Sigmoid colon (tissue), 7 donors: ENCODE measurements at places on chromosomes 3 and 15. TPM values are rescaled to one million over a fixed set of nuclear protein-coding genes. Genes with fewer than 3 reads are reported as not detected.

Gene UTS2B
- 0.17 TPM for polyA plus RNA-seq

Gene P2RY1
- 6.0 TPM for polyA plus RNA-seq

Gene XRN1
- 6.5 TPM for polyA plus RNA-seq

Gene ZDHHC19
- polyA plus RNA-seq = not detected

Gene FBXO40
- not detected for polyA plus RNA-seq

Gene TERC
- not detected for polyA plus RNA-seq

Gene NLGN1
- polyA plus RNA-seq = under 0.01 TPM

Gene TTC21A
- 6.0 TPM for polyA plus RNA-seq

Gene SLC24A5
- not detected for polyA plus RNA-seq

DNA sequence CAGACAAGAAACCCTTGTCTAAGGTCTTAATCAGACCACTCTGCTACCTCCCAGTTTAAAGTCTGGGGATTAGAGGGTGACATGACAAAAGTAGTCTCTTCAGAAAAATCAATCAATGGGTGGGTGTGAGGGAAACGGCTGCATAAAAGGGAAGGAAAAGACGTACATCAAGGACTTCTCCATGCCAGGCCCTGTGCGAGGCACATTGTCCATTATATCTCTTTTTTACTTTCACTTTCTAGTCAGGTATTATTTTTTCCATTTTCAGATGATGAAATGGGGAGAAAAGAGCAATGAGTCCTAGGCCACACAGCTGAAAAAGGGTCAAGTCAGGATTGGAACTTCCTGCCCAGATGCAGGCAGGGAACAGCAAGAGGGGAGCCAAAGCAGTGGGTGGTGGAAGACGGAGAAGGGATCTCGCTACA is 4.6 kb upstream of the CX3CR1 start:
- no peak for DNase-seq
- no peak overlapping the region for H3K4me3 ChIP-seq
- H3K27ac ChIP-seq = no peak overlapping the region
- H3K27me3 ChIP-seq = no peaks in the 10 kb centered on the region
- no peaks in the 10 kb centered on the region for H3K4me1 ChIP-seq
- H3K36me3 ChIP-seq = no peaks in the 10 kb centered on the region

DNA sequence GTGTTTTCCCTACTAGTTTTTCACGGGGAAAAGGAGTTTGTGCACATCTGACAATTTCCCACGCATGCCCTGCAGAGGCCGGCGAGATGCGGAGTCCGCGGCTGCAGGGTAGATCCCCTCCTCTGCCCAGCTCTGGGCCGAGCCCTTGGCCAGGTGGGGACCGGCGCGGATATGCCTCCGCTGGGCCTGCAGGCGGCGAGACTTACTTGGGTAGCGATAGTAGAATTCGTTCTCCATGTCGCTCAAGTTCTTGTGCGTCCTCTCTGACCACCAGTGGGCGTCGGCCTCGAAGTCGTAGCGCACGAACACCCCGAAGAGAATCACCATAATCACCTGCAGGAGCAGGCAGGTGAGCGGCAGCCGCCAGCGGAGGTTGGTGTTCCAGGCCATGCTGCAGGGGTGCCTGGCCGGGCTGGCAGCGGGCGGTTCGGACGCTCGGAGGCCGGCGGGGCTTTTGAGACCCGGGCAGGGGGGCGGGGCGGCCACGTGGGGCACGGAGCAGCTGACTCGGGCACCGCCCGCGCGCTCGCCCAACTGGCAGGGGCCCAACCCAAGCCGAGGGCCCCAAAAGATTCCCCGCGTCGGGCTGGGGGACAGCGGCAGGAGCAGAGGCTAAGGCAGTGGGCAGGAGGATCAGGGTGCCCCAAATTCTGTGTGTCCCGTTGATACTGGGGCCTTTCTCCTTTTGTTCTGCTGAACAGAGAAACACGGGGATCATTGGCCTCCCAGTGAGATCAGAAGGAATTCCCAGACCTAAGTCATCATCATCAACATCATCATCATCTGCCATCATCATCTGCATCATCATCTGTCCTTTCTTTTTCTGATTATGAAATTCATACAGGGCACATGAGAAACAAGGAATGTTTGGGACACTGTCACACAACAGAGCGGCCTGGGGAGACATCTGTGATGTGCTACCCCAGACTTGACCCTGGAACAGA is at the start of gene RHCG:
Gene RHCG, minus strand, starts transcription at position 429 of the 944 bp plus-strand sequence. Its CDS starts 39 bp downstream, at position 390.
- H3K4me1 ChIP-seq = peaks cover 8% of the 10 kb centered on the region
- H3K27me3 ChIP-seq = peaks cover 80% of the 10 kb centered on the region
- no peaks in the 10 kb centered on the region for H3K36me3 ChIP-seq
- H3K27ac ChIP-seq = no peak within 1 kb of the TSS
- peak within 1 kb of the TSS; percentile 36 for H3K4me3 ChIP-seq

DNA sequence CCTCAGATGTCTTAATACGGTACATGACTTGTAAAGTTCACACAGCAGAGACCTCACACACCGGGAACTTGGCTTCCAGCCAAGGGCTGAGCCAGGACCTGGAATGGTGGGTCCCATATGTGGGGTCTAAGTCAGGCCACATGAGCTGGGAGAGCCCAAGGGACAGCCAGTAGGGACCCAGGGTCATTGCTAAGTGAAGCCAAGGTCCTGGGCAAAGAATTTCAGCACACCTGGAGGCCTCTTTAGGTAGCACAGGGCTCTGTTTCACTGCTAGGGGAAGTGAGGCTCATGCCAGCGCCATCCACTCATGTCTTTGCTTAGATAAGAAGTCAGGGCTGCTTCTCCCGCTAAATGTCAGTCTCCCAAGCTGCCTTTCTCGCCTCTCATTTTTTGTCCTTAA is 116.6 kb upstream of the TLE3 start:
- H3K4me1 ChIP-seq = no peaks in the 10 kb centered on the region
- H3K27me3 ChIP-seq = no peaks in the 10 kb centered on the region

DNA sequence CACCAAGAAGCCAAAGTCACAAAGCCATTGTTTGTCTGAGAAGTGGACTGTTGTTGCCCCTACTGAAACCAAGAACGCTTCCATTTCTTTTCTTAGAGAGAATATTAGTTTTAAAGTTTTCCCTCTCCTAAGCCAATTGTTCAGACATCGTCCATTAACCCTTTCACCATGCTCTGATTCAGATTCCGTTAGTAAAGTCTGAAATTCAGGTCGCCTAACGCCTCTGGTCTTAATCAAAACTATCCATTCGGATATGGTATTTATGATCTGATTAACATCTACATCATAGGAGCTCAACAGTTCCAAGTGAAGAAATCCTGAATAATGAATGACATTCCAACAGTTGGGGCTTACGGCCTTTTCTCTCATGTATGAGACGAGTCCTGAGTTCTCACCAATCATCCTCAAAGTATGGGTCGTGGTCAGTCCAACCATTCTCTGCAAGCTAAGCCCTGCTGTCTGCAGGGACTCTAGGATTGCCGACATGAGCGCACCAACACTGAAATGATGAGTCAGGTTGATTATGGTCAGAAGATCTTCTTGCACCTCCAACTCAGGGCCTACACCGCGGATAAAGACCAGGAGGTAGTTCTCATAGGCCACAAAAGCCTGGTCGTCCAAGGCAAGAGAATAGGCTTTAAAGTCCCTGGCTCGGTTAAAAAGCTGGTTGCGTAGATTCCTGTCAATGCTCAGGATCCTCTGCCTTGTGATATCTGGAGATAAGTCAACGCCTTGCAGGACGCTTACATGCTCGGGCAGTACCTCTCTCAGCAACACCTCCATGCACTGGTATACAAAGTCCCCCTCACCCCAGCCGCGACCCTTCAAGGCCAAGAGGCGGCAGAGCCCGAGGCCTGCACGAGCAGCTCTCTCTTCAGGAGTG is 767 bp downstream of the EPM2AIP1 start:
- peak overlapping the region; percentile 97 for H3K27ac ChIP-seq
- peaks cover 59% of the 10 kb centered on the region for H3K4me1 ChIP-seq
- peak overlapping the region; percentile 64 for H3K4me3 ChIP-seq
- no peaks in the 10 kb centered on the region for H3K27me3 ChIP-seq

DNA sequence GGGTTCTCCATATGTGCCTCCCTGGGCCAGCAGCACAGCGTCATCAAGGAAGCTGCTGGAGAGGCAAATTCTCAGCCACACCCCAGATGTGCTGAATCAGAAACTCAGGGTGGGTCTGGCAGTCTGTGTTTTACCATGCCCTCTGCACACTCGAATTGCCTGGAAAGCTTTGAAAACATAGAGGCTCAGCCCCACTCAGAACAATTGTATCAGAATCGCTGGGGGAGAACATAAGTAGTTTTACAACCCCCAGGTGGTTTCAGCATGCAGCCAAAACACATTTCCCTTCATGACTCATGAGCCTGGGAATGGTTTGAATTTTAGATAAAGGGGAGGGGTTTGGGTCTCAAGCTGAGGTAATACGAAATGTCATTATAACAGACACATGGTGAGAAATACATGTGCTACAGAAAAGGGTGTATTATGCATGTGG is 9.6 kb downstream of the TGM4 start:
- H3K36me3 ChIP-seq = no peaks in the 10 kb centered on the region
- H3K4me3 ChIP-seq = no peak overlapping the region
- H3K27ac ChIP-seq = no peak overlapping the region
- no peaks in the 10 kb centered on the region for H3K4me1 ChIP-seq
- no peaks in the 10 kb centered on the region for H3K27me3 ChIP-seq

GRCh38 chr3:152480282-152480953 is 211.7 kb downstream of the MBNL1 start:
- H3K27ac ChIP-seq = no peak overlapping the region
- H3K4me3 ChIP-seq = no peak overlapping the region
- H3K36me3 ChIP-seq = no peaks in the 10 kb centered on the region
- no peaks in the 10 kb centered on the region for H3K4me1 ChIP-seq
- no peaks in the 10 kb centered on the region for H3K27me3 ChIP-seq

- H3K36me3 ChIP-seq = no peaks in the 10 kb centered on the region
- peaks cover 2% of the 10 kb centered on the region for H3K27me3 ChIP-seq
- no peak for DNase-seq
- H3K27ac ChIP-seq = no peak overlapping the region
- H3K4me1 ChIP-seq = no peaks in the 10 kb centered on the region
- H3K4me3 ChIP-seq = no peak overlapping the region
These were observed 43.9 kb upstream of the CLRN1 start for GRCh38 chr3:151016478-151016795.

GRCh38 chr3:24828011-24828410 is 333.4 kb upstream of the THRB start:
- H3K36me3 ChIP-seq = no peaks in the 10 kb centered on the region
- no peak for DNase-seq
- no peaks in the 10 kb centered on the region for H3K27me3 ChIP-seq
- no peak overlapping the region for H3K4me3 ChIP-seq
- H3K4me1 ChIP-seq = peaks cover 21% of the 10 kb centered on the region

DNA sequence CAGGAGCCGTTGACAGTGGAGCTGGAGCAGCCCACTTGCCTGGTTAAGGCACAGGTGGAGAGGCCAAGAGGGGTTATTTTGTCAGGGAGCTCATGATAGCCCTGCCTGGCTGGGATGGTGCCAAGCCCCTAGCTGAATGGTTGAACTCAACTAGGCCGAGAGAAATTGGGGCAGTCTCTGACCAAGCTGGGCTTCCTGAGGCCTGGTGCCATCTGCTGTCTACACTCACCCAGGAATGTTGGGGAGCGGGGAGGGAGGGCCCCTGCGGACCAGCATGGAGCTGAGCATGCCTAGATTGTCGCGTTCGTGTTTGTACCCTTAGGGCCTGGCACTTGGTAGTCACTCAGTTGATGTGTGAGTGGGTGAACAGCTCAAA is 1.2 kb downstream of the BRPF1 start:
- DNase-seq = no peak
- peak overlapping the region; percentile 100 for H3K4me3 ChIP-seq
- no peaks in the 10 kb centered on the region for H3K27me3 ChIP-seq
- H3K27ac ChIP-seq = peak overlapping the region; percentile 91
- peaks cover 32% of the 10 kb centered on the region for H3K4me1 ChIP-seq

DNA sequence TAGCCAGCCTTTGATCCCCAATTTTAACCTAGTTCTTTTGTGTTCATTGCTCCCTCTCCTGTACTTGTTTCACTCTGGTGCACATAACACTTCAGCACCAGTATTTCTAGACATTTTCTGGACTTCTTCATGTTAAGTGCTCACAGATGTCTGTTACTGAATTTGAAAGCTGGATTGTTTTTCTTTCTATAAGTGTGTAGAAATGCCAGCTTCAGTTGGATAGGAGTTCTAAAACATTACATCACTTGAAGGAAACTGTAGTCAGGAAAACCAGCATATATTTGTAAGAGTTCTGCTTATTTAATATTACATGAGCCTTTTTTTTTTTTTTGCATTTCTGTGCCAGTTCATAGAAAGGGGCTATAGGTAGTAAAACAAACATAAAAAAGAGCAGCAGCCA is 21.6 kb downstream of the QTRT2 start:
- no peak for DNase-seq
- H3K27me3 ChIP-seq = no peaks in the 10 kb centered on the region
- H3K27ac ChIP-seq = no peak overlapping the region
- no peak overlapping the region for H3K4me3 ChIP-seq
- H3K36me3 ChIP-seq = peaks cover 42% of the 10 kb centered on the region
- H3K4me1 ChIP-seq = no peaks in the 10 kb centered on the region

DNA sequence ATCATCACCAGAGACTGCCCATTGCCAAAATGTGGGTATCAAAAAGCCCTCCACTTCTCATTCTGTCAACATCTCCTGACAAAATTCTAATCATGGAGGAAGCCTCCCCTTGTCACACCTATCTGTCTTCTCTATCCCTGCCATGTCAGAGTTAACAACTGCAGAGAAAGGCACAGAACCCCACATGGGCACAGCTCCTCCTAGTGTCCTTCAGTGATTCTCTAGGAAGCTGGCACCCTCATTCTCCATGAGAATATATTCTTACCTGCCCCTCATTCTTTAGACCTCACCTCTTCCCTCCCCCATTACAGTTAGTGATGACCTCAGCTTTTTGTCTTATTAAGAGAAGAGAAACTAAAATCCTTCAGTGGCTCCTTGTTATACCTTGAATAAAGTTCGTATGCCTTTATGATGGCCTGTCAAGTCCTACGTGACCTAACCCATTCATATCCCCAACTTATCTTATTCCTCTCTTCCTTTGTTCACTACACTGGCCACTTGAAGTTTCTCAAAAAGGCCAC is 44.6 kb downstream of the NME9 start:
- no peak for DNase-seq
- H3K27ac ChIP-seq = no peak overlapping the region
- H3K4me1 ChIP-seq = no peaks in the 10 kb centered on the region
- H3K27me3 ChIP-seq = no peaks in the 10 kb centered on the region

GRCh38 chr3:13825821-13826220 is 54.0 kb downstream of the WNT7A start:
- H3K36me3 ChIP-seq = no peaks in the 10 kb centered on the region
- H3K4me3 ChIP-seq = no peak overlapping the region
- no peaks in the 10 kb centered on the region for H3K4me1 ChIP-seq
- no peaks in the 10 kb centered on the region for H3K27me3 ChIP-seq
- H3K27ac ChIP-seq = no peak overlapping the region
- peak; percentile 34 for DNase-seq

- no peak overlapping the region for H3K4me3 ChIP-seq
- no peak for DNase-seq
- no peaks in the 10 kb centered on the region for H3K4me1 ChIP-seq
These were observed 140.4 kb downstream of the NEK10 start for GRCh38 chr3:27228805-27229204.

- H3K4me1 ChIP-seq = peaks cover 49% of the 10 kb centered on the region
- DNase-seq = peak; percentile 76
These were observed 5.9 kb downstream of the SYNM start for GRCh38 chr15:99110581-99111320.
